ENCODE measurements at places on chromosomes 3 and 15.

- no peak for DNase-seq
Measured at GRCh38 chr3:46668116-46668515, 25.4 kb downstream of the ALS2CL start.

- DNase-seq = no peak
Measured at GRCh38 chr3:150239766-150240165, 168.3 kb upstream of the TSC22D2 start.

DNA sequence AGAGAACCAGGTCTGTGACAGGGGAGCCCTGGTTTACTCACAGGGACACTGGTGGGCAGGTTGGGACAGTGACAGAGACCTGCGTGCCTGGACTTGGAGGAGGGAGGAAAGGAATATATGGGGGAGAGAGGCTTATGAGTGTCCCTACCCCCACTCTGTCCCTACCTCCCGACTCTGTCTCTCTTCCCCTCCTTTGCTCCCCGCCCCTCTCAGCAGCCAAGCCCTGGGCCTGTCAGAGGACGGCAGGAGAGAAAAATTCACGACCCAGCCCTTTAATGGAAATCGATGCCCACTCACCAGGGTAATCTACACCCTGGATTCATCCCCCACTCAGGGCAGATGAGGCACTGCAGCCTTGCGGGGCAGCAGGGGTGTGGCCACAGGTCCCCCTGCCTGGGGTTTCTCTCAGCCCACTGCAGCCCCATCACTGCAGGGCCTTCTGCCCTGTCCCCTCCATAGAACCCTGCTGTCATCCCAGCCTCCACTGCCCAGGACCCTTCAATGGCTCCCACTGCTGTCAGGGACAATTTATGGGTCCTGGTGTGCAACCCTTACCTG is 135.9 kb upstream of the LINGO1 start:
- no peak for DNase-seq

- no peak for DNase-seq
Measured at GRCh38 chr3:81349816-81350340, 411.6 kb downstream of the GBE1 start.

DNA sequence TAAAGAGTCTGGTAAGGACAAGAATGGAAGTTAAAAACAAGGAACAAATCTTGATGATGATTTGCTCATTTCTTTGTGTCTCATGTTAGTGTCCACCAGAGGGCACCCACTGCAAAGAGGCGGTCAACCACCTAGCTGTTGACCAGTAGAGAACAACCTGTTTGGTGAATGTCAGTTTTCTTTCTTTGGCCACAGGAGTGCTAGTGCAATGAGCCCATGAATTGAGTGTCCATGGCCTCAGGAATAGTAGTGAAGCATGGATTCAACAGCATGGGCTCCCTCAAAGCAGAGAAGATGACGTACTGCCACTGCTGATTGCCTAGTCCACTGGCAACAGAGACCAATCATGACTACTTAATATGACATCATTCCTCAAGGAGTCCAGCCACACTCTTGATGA is 10.7 kb upstream of the CNTN6 start:
- no peak for DNase-seq

DNA sequence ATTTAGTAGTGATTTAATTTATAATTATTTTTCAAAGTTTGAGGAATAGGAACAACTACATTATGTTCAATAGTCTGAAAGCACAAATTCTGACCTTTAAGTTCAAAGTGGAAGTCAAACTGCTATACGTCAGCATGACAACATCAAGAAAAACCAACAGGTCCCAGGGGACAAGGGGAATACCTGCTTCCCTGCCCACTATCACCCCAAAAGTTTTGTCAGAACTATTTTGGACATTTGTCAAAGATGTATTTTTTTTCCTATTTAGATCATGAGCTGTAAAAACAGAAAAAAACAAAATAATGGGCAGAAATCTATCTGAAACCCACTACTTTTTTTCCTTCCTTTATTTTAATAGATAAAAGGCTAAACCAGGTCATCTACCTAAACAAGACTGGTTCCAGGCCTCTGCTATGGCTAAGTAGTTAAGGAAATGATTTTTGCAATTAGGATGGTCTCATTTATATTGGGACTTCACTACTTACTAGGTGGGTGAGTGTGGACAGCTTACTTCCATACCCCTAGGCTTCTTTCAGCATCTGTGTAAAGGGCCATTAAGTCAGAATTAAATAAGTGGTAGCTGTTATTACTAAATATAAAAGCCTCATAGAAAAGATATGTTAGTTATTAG is 746.3 kb downstream of the FHIT start:
- DNase-seq = no peak

- DNase-seq = no peak
Measured at GRCh38 chr3:155356594-155357370, 63.3 kb upstream of the STRIT1 start.

GRCh38 chr3:80492162-80492561 is 724.4 kb upstream of the ROBO1 start:
- no peak for DNase-seq
